ENCODE measurements at places on chromosomes 12 and 14.

DNA sequence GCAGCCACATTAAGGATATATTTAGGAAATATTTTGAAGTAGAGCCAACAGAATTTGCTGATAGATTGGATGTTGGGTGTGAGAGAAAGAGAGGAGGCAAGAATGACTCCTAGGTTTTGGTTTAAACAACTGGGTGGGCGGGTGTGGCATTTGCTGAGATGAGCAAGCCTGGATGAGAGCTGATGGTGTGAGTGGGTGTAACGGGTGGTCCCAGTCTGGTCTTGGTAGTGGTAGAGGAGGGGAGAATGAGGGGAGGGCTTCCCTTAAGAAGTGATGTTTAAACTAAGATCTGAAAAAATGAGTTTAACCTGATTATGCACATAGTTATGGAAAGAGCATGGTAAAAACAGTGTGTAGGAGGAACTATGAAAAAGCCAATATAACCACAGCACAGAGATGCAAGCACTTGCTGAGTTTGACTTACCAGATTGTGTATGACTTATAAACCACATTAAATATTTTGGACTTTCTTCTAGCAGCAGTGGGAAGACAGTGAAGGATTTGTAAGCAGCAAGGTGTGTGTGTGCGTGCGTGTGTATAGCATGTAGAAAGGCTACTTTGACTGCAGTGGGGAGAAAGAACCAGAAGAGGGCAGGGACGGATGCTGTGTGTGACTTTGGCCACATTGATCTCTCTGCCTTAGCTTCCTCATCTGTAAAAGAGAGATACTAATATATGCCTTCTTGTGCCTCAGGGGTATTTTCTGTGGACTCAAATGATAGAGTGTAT is 139.7 kb downstream of the PRIMA1 start:
- no peak for DNase-seq

DNA sequence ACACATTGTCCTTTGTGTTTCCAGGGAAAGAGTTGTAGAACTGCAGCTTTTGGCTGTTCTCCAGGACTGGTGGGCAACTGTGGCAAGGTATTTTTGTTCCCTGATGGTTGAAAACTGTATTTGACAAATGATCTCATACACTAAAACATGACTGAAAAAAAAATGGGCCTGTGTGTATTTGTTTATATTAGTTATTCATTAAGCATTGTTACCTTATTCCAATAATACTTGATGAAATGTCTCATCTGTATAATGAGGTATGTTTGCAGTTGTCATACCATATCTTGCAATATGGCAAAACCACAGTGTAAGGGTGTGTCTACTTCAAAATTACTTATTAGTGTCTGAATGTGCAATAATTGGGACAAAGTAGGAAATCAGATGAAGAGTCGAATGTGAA is 479.4 kb upstream of the NOVA1 start:
- DNase-seq: no peak

- peak; percentile 74 for DNase-seq
Measured at GRCh38 chr12:5073853-5074252, 30.2 kb downstream of the KCNA5 start.

- DNase-seq: no peak
Measured at GRCh38 chr12:130818272-130818634, 20.8 kb downstream of the STX2 start.

GRCh38 chr12:125467363-125467762 is 402.1 kb downstream of the AACS start:
- no peak for DNase-seq

DNA sequence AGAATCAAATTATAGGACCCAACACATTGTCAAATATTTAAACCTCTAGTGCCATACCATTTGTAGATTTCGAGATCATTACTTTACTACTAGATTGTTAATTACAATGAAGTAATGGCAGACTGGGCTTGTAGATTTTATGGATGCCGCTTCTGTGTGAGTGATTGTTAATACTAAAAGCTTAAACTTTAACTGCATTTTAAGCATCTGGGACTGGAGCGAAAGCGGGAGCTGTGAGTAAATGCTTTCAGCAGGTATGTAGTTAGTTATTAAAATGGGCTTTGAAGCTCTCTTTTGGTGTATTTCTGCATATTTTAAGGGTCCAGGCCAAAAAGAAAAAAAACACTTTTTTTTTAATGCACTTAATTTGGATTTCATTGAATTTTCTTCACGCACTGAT is 519.3 kb downstream of the MED13L start:
- no peak for DNase-seq

- no peak for DNase-seq
Measured at GRCh38 chr12:601976-602699, 61.1 kb downstream of the NINJ2 start.

DNA sequence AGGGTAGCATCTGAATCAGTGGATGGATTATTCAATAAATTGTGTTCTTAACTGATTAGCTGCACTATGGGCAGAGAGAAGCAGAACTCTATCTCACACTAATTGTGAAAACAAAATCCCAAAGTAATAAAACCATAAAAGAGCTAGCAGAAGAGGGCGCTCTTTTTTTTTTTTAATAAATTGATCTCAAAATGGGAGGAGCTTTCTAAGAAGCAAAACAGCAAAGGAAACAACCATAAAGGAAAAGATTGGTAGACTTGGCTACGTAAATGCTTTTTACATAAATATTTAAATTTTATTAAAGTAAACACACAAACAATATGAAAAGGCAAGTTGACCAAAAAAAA is 1.5 kb upstream of the TM7SF3 start:
- DNase-seq: peak; percentile 28

DNA sequence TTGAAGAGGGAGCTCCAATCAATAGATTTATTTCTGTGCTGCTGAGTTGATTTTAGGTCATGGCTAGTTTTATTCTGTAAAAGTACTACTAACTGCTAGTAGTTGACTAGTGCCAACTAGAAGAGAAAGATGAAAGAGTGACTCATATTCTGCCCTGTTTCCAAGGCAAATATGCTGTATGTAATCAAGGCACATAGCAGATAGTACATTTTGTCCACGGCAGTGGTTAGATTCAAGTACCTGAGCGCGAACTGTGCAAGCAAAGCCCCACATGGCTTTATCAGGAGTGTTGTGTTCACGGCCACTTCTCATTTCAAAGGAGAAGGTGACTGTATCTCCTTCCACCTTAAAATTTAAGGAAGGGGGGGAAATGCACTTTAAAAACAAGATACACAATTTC is 126.8 kb downstream of the TRAFD1 start:
- DNase-seq: no peak

DNA sequence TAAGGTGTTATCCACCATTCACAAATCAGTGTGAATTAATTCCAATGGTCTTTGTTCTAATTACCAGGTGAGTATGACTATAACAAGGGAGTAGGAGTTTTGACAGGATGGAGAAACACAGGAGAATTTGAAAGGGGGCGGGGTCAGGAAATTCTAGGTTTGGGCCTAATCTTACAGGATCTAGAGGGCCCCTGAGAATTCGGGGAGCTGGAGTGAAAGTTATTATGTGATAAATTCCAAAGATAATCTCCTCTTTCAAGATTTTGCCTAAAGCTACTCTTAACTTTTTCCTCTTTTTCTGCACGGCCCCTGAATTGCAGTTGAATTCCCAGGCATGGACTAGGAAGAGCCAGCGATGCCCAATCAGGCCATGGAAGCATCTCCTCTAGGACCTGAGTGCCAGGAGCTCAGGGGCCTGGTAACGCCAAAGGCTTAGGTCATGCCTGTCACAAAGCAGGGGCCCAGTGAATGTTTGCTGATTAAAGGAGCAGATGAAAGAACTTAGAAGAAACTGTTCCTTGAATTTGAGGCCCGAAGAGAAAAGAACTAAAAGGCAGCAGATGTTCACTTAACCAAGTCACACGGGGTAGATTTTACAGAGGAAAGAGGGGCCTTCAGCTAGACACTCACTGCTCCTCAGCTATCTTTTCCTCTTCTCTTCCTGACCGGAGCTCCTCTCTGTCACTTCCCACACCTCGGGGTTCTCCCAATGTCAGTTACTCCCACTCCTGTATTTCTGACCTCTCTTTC is 195.5 kb downstream of the PPM1H start:
- no peak for DNase-seq

GRCh38 chr14:90828642-90829487 is 12.6 kb upstream of the TTC7B start:
- no peak for DNase-seq

- DNase-seq: no peak
Measured at GRCh38 chr14:94550041-94550440, 11.2 kb upstream of the SERPINA4 start.

GRCh38 chr14:65860956-65861611 is 448.6 kb downstream of the FUT8 start:
- no peak for DNase-seq

DNA sequence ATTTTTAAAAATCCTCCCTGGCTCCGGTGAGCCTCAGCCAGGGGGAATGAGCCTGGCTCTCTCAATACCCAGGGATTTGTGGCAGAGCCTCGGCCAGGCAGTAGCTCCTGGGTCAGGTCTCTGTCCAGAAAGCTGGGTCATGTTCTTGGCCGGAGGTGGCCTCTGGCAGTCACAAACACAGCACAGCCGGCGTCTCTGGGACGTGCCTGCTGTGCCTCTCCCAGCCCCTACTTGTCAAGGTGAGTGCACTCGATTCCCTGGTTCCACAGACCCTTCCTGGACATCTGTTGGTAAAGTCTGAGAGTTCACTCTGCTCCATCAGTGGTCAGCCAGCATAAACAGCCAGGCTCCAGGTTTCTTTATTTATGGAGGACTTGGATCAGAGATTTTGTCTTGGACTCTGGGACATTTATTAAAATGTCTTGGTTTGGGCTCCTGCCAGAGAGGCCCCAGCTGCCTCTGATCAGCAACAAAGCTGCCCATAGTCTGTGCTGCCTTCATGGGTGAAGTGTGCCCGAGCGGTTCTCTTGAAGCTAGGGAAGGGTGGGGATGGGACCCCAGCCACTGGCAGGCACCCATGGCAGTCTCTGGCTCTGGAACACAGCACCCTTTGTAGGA is 56.7 kb downstream of the DGLUCY start:
- DNase-seq: no peak

- peak; percentile 29 for DNase-seq
Measured at GRCh38 chr12:74689071-74689655, 151.5 kb downstream of the ATXN7L3B start.

DNA sequence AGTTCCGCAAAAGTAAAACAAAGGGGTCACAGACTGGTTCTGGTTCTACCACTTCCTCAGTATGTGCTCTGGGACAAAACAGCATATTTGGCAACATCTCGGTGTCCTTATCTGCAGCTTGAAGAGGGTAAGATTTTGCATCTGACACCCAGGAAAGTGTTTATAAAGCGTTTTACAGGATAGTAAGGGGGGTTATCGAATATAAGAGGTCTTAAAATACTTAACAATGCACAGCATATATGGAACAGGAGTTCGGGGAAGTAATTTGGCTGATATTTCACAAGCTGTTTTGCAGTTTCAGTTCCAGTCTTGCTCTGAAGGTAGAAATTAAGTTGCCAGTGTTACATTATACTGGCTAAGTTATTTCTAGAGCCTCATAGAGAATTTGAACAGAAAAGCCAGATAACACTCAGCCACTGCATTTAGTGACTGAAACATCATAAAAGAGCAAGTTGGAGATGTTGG is 904 bp upstream of the MAP4K5 start:
- no peak for DNase-seq

DNA sequence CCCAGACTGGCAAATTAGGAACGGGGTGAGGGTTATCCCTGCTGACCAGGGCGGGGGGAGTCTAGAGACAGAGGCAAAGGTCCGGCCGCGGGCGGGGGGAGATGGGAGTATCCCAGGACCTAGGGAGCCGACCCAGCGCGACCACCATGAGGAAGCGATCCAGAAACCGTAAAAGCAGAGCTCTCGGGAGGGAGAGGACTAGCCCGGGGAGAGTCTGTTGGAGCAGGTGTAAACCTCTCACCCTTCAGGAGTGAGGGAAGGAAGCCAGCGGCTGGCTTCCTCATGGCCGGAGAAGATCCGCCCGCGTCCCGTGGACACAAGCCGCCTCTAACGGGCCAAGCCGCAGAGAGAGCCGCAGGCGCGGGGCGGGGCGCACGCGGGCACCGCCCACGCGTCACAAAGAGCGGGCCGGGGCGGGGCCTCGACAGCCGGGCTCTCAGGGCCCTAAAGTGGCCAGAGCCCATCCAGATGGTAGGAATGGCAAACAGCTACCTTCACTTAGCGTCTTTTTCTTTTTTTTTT is at the start of gene ACRBP:
TSS of gene ACRBP (minus strand) at position 350 of the 522 bp plus-strand sequence. CDS start at position 284, 66 bp downstream.
- DNase-seq: peak; percentile 91

DNA sequence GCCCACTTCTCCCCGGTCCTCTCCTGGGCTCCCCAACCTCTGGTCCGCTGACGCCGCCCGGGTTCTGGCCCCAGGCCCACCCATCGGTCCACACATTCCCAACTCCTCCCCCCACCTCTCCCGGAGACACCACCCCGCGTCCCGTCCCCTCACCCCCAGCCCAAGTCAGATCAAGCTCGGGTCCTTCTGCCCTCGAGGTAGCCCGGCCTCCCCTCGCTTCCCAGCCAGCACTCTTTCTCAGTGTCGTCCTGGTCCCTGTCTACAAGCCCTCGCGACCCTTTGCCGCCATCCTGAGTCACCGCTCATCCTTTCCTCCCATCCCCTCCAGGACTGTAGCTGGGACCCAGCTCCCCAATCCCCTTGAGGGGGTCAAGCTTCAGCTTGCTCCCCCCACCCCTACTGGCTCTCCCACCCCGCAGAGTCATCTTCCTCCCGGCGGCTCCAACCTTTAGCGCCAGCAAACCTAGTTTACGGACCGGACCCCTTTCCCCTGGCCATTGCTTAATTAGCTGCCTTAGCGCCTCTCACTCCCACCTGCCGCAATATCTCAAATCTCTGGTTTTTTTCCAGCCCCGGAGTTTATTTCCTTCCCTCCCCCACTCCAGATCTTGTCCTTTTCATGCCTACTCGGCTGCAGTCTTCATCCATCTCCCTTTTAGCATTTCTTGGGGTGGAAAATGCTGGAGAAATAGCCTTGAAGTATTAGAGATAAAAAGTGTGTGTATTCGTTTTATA is 1.1 kb downstream of the PPP4R4 start:
- DNase-seq: peak; percentile 11

DNA sequence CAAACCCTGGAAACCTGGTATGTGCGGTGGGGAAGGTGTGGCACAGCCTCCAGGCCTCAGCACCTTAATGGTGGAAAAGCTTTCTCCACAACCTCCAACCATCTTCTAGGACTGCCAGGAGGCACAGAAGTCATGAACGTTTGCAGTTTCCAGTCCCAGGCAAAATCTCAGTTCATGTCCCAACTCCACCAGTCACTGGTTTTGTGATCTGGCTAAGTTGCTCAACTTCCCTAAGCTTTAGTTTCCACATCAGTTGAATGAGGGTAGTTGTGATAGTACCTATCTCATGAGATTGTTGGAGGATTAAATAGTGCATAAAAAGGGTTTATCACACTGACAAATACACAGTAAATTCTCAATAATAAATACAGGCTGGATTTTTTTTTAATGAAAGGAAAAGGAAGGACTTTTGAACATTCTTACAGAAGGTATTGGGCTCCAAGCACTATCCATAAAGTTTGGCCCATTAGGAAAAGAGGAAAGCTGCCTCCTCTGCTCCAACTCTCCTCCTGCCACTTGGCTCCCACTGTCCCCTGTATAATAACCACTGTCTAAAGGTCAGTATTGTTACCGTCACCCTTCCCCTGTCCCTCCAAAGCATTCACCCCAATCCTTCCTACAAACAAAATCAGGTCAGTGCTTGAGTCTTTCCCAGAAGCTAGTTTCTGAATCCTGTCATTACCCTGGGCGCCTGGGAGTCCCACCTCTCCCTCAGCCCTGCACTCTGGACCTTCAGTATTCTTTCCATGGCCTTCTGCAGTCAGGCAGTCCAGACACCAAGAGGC is 6.3 kb downstream of the PCK2 start:
- no peak for DNase-seq

All from AG20443 (cell line).